Left ventricle myocardium inferior (tissue), 1 donor: ENCODE measurements at places on chromosomes 6 and 20.

DNA sequence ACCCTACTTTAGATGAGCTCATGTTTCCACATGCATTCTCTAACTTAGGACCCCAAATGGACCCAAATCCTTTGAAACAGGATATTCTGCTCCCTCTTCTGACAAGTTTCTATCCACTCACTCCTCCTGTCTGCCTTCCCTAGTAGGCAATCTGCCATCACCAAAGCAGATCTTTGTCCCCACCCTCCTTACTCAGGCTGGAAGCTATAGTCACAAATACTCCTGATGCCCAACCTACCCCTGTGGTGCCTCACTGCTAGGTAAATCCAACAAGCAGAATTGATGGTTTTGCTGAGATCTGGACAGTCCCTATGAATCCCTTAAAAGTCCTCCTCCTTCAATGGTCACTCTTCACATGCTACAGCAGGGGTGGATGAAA lies 21.7 kb downstream of the ELOVL5 start:
- DNase-seq, result no peak

DNA sequence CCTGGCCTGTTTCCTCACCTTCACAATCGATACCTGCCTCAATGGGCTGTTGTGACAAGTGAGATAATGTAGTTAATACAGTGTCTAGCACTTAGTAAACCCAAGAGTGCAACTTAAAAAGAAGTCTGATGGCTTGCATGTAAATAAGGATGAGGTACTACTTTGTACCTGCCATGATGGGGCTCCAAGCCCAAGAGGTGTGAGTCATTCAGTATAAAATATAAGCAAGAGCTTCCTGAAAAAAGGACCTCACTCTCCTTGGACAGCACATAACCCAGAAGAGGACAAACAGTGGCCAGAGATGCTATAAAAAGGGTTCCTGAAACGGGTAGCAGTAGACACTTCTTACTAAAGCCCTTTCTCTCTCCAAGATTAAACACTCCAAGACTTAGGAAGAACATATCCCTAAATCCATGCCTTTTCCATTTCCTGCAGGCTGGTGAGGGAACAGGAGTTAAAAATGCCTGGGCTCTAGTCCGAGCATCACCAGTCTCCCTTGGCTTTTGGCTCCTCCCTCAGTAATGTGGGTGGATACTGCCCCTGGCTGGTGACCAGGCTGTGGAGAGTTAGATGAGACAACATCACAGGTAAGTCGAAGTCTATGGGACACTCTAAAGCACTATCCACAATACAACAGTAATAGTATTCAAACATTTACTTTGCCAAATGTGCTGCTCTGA lies 4.3 kb downstream of the UBE2V1 start:
- DNase-seq, result no peak

DNA sequence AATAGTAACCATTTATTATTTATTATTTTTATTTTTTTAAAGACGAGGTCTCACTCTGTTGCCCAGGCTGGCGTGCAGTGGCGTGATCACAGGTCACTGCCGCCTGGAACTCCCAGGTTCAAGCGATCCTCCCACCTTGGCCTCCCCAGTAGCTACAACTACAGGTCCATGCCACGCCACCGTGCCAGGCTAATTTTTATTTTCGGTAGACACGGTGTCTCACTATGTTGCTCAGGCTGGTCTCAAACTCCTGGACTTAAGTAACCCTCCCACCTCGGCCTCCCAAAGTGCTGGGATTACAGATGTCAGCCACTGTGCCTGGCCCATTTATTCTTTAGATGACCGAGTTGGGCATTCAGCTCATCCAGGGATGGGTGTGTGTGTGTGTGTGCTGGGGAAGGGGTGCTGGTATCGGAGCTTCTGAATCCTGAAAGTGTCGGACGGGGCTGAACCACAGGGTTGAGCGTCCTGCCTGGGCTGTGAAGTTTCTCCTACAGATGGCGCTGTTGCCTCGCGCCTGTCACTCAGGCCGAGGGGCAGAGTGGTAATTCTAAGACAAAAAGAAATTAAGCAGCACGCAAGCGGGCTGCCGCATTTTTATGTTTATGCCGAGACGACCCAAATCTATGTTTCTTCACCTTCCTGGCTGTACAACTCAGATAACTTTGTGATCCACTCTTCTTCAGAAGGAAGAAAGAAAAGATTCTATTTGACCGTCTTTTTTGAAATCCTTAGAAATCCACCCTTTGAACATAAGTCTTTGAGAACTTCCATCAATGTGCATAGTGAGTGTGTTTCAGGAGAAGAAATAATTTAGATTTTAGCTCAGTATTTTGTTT lies 252.8 kb downstream of the CDH26 start:
- DNase-seq, result peak; percentile 62

GRCh38 chr20:25059866-25060465 lies 2.0 kb upstream of the ACSS1 start:
- DNase-seq, result no peak

GRCh38 chr6:155093430-155093829 lies 98.3 kb downstream of the TIAM2 start:
- no peak for DNase-seq

GRCh38 chr6:20440296-20440695 lies 38.6 kb downstream of the E2F3 start:
- no peak for DNase-seq

DNA sequence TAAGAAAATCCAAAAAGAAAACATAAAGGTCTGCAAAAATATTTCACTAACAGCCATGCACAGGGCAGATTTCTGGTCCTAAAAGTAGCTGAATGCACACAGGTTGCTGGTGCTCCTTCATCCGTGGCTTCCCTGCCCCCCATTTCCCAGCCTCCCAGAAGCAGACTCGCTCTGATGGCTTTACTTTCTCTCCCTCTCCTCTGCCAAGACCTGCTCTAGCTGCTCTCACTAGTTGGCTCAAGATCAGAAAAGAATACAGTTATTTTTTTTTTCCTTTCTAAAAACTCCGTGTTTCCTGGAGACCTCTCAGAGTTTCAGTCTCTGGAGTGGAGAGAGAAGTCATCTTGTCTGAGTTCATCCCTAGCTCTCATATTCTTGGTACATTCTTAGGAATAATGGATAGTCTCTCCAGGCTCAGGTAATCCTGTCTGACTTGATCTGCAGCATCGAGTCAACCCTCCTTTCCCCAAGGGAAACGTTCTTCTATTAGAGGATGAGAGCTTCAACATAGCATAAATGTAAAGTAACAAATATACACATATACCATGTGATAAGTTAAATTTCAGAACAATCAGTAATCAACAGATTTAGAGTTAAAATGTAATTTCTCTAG lies 214.2 kb downstream of the TBC1D7 start:
- no peak for DNase-seq

DNA sequence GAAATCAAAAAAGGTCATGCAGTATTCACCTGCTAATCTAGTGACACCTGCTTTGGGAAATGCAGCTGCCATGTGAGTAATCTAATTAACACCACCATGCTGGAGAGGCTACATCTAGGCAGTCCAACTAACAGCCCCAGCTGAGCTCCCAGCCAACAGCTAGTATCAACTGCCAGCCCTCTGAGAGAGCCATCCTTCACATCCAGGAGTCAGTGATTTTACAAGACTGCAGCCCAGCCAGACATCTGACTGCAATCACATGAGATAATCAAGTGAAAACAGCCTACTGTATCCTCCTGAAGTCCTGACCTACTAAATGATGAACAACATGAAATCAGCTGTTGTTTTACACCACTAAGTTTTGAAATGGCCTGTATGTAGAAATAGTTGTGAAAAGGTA lies 298.4 kb downstream of the TRDN start:
- no peak for DNase-seq

- no peak for DNase-seq
These were observed 980.3 kb upstream of the FLRT3 start for GRCh38 chr20:15317546-15318232.

DNA sequence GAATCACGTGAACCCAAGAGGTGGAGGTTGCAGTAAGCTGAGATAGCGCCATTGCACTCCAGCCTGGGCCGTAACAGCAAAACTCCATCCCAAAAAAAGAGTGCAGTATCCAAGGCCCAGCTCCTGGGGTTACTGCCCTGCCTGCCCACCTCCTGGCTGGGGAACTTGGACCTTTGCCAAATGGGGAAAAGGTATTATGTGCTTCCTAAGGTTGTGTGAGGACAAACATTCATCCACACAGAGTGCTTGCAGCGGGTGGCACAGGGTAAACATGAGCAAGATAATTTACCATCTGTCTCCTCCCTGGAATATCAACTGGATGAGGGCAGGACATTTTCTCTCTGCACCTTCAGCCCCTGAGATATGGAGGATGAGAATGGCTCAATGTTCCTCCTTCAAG lies 94.9 kb upstream of the POPDC3 start:
- no peak for DNase-seq
